SJSA1 (cell line): ENCODE measurements at places on chromosomes 5 and 9. TPM values are rescaled to one million over a fixed set of nuclear protein-coding genes. Genes with fewer than 3 reads are reported as not detected.

Gene BAAT
- total RNA-seq, result not detected in 2 replicates

Gene ACTBL2
- total RNA-seq, result not detected in 2 replicates

Gene TNFSF8
- not detected in 2 replicates for total RNA-seq

Gene TAS2R1
- total RNA-seq, result not detected in 2 replicates

Gene SUSD3
- total RNA-seq, result not detected in 2 replicates

Gene TMEM267
- 16.5 and 19.0 TPM in 2 replicates for total RNA-seq

Gene CEMIP2
- total RNA-seq, result 14.8 and 24.4 TPM in 2 replicates

Gene ATP6V0E1
- total RNA-seq, result 286 and 291 TPM in 2 replicates

Gene PCSK1
- not detected in 2 replicates for total RNA-seq

Gene FEM1C
- 16.0 and 20.5 TPM in 2 replicates for total RNA-seq

Gene SARDH
- total RNA-seq, result 15.3 and 20.9 TPM in 2 replicates

Gene ANKDD1B
- 0.29 TPM in 1 of 2 replicates, not detected in the other for total RNA-seq

Gene PTPN3
- total RNA-seq, result 4.8 and 11.7 TPM in 2 replicates

GRCh38 chr5:112682621-112683061 lies 55.0 kb upstream of the APC start:
- no peak overlapping the region for H3K4me3 ChIP-seq
- no peaks in the 10 kb centered on the region for H3K4me1 ChIP-seq
- H3K27me3 ChIP-seq, result peaks cover 4% of the 10 kb centered on the region
- DNase-seq, result no peak

DNA sequence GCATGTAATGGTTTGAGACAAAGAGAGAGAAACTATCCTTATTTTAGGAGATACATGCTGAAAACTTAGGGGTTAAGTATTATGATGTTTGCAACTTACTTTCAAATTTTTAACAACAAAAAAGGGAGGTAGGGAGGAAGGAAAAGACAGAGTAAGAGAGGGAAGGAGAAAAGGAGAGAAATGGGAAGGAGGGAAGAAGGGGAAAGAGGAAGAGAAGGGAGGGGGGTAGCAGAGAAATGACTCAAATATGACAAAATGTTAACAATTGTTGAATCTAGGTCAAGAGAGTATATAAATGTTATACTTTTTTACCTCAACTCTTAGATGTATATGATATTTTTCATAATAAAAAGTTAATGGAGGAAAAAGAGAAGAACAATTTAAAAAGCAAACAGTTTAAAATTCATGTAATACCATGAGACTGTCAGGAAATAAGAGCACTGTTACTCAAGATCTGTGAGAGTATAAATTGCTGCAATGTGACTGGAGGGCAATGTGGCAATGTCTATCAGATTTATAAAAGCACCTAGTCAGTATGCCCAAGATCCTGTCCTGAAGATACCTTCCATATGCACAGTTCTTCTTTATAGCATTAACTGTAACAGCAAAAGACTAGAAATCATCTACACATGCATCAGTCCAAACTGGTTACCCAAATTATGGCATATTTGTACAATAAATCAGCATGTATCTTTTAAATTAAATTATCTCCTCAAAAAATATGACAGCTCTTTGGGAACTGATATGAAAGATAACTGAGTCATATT lies 16.3 kb downstream of the FBXW11 start:
- DNase-seq, result no peak
- no peak overlapping the region for H3K27ac ChIP-seq
- no peak overlapping the region for H3K4me3 ChIP-seq
- H3K27me3 ChIP-seq, result no peaks in the 10 kb centered on the region

- H3K36me3 ChIP-seq, result peaks cover 41% of the 10 kb centered on the region
- H3K27me3 ChIP-seq, result no peaks in the 10 kb centered on the region
- no peak overlapping the region for H3K4me3 ChIP-seq
- H3K27ac ChIP-seq, result no peak overlapping the region
- no peak for DNase-seq
- peaks cover 23% of the 10 kb centered on the region for H3K4me1 ChIP-seq
Measured at GRCh38 chr5:172837640-172838039, 3.6 kb downstream of the ERGIC1 start.

- peaks cover 26% of the 10 kb centered on the region for H3K4me1 ChIP-seq
- no peaks in the 10 kb centered on the region for H3K36me3 ChIP-seq
- no peaks in the 10 kb centered on the region for H3K27me3 ChIP-seq
- no peak overlapping the region for H3K4me3 ChIP-seq
Measured at GRCh38 chr5:169647566-169647965, 10.5 kb downstream of the DOCK2 start.

DNA sequence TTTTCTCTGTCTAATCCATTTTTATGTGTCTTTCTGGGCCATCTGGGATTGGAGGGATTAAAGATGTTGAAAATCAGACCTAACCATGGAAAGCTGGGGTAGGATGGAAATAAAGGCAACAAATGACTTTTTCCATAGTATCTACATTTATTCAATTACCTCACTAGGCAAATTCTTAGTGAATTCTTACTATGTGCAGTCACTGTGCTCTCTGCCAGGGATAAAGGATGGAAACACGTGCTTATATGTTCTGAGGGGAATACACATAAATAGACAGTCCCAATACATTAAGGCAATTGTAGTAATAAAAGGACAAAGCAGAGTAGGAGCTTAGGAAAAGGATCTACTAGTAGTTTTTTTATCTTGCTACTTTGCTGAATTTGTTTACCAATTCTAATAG lies 214.2 kb downstream of the PRR16 start:
- H3K27ac ChIP-seq, result peak overlapping the region; percentile 26; the same call in 1 of the 2 replicates
- H3K27me3 ChIP-seq, result no peaks in the 10 kb centered on the region
- H3K4me3 ChIP-seq, result no peak overlapping the region
- H3K36me3 ChIP-seq, result no peaks in the 10 kb centered on the region

DNA sequence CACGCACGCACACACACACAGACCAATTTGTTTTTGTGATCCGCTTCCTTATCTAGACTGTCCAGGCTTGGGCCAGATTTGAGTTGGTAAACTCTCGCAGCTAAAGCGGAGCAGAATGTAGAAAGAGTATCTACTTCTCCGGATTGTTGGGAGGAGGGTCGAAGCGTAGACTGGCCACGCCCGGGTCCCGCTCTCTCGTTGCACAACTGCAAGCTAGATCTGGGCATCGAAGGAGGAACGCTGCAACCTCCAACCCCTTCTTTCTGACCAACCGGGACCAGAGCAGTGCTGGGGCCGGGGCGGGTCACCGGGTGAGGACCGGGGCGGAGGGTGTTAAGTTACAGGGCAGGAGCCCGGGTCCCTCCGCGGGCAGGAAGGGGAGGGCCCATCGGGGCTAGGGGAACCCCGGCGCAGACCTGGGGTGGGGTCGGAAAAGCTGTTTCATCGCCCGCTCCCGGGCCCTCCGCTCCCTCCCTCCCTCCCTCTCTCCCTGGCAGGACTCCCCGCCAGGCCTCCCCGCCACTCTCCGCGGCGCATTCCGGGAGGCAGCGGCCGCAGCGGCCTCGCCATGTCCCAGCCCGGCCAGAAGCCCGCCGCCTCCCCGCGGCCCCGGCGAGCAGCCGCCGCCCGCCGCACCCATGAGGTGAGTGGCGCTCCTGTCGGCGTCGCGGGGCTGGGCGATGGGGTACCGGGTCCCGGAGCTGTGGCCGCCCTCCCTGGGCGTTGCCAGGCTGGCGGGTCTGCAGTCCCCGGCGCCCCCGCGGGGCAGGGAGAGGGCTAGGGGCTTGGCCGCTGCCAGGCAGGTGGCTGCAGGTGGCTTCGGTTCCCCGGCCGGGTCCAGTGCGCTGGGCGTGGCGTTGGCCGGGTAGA lies at the start of gene CAST:
Gene CAST (plus strand): TSS at position 522 of the 870 bp plus-strand sequence. CDS start 47 bp downstream, at position 569.
- H3K27me3 ChIP-seq, result no peaks in the 10 kb centered on the region; the same call in 1 of the 2 replicates
- peak within 1 kb of the TSS; percentile 84 for H3K27ac ChIP-seq
- DNase-seq, result peak; percentile 95

- DNase-seq, result no peak
- H3K4me1 ChIP-seq, result no peaks in the 10 kb centered on the region
- H3K4me3 ChIP-seq, result no peak overlapping the region
- no peak overlapping the region for H3K27ac ChIP-seq
Measured at GRCh38 chr5:35026280-35026840, 21.4 kb downstream of the AGXT2 start.

DNA sequence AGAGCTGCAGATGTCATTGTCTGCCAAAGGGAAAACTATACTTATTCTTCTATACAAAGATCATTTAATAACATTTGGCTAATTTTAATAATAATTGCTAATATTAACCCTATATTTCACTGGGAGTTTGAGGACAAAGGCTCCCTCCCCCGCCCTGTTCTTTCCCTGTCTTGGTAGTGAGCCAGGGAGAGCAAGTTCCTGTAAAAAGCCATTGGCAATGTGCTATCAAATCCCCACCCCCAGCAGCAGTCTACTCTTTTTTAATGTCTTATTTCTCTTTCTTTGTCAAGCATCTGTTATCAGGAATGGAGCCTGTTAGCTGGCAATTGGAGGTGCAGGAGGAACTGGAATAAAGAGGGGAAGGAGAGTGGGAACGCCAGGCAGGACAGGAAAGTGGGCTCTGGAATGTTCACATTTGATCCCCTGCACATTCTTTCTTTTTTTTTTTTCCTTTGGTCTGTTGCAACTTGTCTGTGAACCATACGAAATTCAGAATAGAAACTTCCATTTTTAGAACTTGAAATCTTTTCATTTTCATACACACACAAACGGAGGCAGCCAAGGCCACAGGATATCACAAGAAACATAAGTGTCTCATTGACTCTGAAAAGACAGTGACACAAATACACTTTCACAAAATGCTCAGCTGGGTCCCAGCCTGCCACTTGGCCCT lies 664.8 kb upstream of the ZNF608 start:
- H3K27ac ChIP-seq, result peak overlapping the region; percentile 98
- H3K36me3 ChIP-seq, result no peaks in the 10 kb centered on the region
- peak; percentile 66 for DNase-seq

DNA sequence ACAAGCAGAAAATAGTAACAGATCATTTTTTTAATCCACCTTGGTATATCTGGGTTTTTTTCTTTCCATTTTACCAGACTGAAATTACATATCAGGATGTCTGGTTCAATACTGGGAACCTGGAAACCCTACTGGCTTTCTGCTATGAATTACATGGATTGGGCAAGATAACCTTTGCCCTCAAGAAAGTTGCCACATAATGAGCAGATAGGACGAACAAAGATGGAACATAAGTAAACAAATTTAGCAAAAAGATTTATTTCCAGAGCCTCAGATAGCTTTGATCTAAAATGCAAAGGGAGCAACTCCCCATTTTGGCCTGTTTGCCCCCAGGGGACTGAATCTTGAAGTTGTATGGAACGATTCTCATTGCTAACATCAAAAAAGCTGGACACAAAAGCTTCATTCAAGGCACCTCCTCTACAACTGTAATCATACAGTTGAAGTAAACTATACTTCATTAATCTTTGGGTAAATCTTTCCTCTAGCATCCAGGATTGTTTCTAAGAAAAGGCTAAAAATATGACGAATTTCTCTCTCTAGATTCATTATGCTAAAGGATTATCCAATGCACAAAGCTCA lies 131.6 kb upstream of the PTGER4 start:
- no peaks in the 10 kb centered on the region for H3K36me3 ChIP-seq
- no peaks in the 10 kb centered on the region for H3K27me3 ChIP-seq
- H3K27ac ChIP-seq, result no peak overlapping the region
- DNase-seq, result no peak
- H3K4me3 ChIP-seq, result no peak overlapping the region

GRCh38 chr5:68657055-68657961 lies 436.5 kb upstream of the SLC30A5 start:
- no peaks in the 10 kb centered on the region for H3K27me3 ChIP-seq
- DNase-seq, result no peak
- no peak overlapping the region for H3K27ac ChIP-seq
- H3K4me3 ChIP-seq, result no peak overlapping the region

GRCh38 chr5:92401492-92401891 lies 1018.4 kb upstream of the ARRDC3 start:
- H3K4me3 ChIP-seq, result no peak overlapping the region
- H3K4me1 ChIP-seq, result no peaks in the 10 kb centered on the region
- H3K27ac ChIP-seq, result no peak overlapping the region
- no peaks in the 10 kb centered on the region for H3K36me3 ChIP-seq

GRCh38 chr9:1535051-1535450 lies 480.1 kb upstream of the SMARCA2 start:
- H3K4me3 ChIP-seq, result no peak overlapping the region
- DNase-seq, result no peak
- no peaks in the 10 kb centered on the region for H3K36me3 ChIP-seq
- no peak overlapping the region for H3K27ac ChIP-seq
